ENCODE measurements at places on chromosomes 7 and 10.
A peak's percentile ranks its signal among the peaks of the same experiment; 100 is the strongest.

GRCh38 chr7:41948503-41948902 is 245.6 kb upstream of the INHBA start:
- DNase-seq = no peak

DNA sequence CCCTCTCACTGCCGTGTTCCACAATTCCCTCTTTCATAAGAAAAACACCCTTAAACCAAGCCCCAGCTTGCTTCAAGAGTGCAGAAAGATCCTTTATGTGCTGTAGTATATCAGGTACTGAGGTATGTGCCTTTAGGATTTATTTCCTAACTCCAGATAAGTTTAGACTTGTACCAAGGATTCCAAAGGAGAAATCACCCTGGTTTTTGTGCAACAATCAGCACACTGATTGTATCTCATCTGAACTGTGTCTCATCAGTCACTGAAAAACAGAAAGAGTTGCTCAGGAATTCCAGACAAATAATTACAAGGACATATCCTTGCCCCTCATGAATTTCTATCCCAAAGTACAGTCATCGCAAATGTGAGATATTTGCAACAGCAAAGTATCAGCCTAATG is 77.2 kb upstream of the PTPRZ1 start:
- DNase-seq = no peak

DNA sequence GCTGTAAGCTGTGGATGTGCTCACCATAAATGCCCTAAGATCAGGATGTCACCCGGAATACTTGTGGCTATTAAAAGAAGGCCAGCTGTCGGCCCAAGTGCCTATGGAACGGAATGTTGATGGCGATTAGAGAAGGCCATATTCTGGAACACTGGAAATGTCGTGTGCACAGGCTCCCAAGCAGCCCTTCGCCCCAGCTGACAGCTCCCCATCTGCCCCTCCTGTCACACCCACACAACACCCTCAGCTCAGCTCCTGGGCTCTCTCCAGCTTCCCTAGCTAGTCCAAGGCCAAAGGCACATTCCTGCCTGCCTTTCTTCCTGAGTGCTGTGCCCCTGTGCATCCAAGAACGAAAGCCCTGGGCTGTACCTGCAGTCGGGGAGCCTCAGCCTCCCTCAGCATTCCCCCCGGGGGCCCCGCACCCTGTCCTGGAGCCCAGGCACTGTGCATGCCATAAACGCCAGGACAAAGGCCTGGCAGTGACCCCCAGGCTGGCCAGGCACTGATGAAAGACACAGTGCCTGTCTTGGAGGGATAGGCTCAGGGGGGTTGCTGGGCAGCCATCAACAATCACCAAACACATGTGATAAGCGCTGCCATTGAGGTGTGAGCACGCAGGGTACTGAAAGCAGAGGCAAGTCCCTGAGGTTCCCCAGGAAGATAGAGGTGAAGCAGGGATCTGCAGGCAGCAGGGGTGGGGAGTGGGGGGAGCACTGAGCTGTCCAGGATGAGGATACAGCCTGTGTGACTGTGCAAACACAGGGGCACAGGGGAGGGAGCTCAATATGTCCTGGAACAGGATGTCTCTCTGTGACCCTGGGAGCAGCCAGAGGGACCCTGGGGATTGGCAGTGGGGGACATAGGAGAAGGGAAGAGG is 3.7 kb upstream of the LDB3 start:
- no peak for DNase-seq

DNA sequence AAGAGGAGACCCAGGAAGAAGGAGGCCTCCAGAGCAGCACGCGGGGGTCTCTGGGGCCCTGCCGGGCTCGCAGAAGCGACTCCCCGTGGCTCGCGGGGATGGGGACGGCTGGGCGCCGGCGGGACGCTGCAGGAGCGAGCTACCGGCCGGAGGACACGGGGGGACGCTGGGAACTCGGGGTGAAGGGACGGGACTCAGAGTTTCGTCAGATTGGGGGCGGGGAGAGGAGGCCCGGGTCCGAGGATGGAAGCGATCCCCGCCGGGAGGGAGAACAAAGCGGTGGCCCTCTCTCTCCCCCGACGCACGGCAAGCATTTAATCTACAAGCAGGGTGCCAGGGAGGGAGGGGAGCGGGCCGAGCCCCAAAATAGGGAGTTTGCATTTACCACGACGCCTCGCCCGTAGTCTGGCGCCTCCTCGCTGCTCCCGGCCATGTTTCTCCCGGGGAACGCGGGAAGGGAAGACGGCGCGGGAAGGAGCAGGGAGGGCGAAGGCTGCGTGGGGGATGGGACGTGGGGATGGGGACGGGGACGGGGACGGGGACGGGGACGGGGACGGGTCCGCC is at the start of gene PRTFDC1:
Gene PRTFDC1, minus strand, starts transcription at position 464 of the 564 bp plus-strand sequence. Its CDS starts 31 bp downstream, at position 433.
- DNase-seq = peak; percentile 43

DNA sequence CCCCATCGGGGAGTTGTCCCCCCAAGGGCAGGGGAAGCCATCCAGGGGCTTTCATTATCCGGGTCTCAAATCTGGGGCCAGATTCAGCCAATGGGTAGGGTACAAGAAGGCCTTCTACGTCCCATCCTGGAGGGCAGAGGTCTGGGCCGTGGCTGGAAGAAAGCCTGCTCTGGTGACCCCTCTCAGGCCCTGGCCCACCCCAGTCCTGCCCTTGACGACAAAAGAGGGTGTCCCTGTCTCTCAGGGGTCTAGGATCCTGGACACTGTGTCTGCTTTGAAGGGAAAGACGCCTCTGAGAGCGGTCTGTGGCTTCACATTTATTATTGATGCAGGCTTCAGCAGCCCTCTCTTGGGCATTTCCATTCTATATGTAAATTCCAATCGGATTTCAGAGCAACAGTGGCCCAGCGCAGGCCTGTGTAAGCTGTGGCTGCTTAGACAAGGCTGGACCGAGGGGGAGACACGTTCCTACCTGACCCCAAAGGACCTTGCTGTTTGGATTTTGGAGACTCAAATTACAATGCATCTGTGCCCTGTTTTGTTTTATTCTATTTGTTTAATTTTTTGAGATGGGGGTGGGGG is 83.2 kb upstream of the BAIAP2L1 start:
- no peak for DNase-seq
